ENCODE measurements at places on chromosomes 1 and 21.

- peak; percentile 90 for DNase-seq
These were observed 18.2 kb upstream of the MSTO1 start for GRCh38 chr1:155591770-155592169.

DNA sequence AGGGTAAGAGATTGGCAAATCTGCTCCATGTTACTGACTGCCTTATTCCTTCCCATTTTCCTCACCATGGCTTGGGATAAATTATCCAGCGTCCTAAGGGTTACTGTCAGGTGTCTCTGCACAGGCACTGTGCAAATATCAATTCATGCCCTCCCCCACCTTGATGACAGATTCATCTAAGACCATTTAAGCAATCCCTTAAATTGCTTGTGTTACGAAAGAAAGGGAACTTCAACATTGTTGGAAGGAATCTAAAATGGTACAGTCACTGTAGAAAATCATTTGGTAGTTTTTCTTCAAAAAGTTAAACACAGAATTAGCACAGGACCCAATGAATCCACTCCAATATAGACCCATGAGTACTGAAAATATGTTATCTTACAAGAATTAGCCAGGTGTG, 17.6 kb upstream of the MTARC2 start:
- DNase-seq = no peak

DNA sequence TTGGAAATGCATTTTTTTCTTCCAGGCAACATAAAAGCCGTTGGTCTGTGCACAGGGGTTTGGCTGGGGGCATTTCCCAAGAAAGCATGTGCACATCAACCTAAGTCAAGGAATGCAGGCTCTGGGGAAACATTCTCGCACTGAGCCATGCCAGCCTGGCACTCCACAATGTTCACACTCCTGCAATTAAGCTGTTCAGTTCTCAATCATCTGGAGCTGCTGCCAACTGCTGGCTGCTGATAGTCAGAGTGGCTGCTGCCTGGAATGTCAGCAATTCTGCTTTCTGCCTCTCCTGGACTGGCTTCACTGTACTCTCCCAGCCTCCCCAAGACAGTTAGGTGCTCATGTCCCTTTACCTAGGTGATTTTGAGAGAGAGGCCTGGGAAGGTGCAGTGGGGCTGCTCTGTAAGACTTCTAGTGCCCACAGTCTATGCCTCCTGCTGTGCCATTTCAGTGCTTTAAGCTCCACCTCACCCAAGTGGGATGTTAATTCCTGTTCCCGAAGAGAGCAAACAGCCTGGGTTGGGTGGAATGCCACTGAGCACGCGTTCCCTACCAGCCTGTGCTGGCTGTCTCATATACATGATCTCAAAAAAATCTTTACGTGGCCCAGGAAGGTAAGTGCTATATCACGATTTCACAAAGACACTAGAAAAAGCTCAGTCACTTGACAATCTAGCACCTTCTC, 131.7 kb downstream of the BRINP2 start:
- no peak for DNase-seq

- DNase-seq = no peak
These were observed 9.9 kb upstream of the ETV3 start for GRCh38 chr1:157147906-157148700.

DNA sequence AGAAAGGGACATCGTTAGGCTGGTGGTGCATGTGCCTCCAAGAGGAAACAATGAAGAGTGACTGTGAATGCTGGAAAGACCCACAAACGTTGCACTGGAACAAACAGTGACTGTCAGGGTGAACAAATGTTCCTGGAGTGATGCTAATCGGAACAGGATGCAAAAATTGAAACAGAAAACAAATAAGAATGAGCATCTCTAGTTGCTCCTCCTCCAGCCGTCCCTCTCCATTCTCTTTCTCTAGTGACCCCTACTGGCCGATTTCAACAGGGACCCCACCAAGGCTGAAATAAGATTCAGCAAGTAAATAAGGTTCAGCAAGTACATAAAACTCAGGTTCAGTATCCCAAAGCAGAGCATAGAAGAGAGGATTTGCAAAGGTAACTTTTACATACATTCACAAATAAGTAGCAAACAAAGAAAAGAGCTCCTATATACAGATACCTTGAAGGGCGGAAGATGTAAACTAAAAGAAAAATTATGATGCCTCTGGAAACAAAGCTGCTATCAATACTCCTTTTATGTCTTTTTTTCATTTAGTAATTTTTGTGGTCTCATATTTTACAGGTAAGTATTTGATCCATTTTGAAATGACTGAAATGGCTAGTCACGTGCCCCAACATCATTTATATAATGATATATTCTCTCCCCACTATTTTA, 836.1 kb upstream of the ADAMTS5 start:
- peak; percentile 25 for DNase-seq

GRCh38 chr21:32814528-32814927, 43.0 kb upstream of the PAXBP1 start:
- DNase-seq = no peak

DNA sequence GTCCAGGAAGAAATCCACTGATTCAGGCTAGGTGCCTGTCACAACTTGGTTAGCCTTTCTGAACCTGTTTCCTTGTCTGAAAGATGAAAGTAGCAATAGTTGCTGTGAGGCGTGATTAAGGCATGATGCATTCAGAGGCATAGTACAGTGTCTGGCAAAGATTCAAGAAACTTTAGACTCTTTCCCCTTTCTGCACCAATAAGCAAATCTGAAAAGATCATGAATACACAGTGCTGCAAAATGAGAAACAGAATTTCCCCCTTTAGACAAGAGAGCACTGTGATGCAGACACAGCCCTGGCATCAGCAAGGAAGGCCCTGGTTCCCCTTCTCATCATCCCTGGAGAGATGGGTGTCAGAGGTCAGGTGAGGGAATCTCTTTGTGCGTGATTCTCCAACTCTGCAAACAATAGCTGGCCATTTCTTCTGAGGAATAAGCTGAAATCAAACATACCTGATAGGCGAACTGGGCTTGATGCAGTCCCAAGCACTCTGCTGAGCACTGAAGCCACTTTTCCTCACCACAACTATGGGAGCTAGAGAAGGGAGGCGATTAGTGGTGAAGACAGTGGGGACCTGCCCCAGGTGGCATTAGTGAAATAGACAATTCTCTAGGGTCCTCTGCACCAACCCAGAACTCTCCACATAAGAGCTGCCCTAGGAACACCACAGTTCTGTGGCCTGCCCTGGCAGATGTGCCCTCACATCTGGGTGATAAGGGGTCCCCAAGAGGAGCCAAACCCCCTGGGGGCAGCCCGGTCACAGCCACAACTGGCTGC, 41.7 kb downstream of the ITPKB start:
- DNase-seq = no peak

- no peak for DNase-seq
These were observed 116.6 kb downstream of the NTMT2 start for GRCh38 chr1:170262276-170262939.

DNA sequence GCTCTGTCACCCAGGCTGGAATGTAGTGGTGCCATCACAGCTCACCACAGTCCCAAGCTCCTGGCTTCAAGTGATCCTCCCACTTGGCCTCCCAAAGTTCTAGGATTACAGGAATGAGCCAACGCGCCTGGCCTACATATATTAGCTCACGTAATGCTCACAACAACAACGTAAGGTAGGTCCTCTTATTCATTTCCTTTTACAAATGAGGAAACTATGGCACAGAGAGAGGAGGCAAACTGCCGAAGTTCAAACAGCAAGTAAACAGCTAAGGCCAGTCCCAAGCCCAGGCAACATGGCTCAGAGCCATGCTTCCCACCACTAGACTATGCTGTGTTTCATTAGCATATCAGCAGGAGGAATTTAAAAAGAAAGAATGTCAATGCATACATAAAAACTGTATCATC, 284.4 kb downstream of the VAV3 start:
- DNase-seq = no peak

GRCh38 chr1:7595336-7595735, 175.8 kb upstream of the VAMP3 start:
- no peak for DNase-seq

DNA sequence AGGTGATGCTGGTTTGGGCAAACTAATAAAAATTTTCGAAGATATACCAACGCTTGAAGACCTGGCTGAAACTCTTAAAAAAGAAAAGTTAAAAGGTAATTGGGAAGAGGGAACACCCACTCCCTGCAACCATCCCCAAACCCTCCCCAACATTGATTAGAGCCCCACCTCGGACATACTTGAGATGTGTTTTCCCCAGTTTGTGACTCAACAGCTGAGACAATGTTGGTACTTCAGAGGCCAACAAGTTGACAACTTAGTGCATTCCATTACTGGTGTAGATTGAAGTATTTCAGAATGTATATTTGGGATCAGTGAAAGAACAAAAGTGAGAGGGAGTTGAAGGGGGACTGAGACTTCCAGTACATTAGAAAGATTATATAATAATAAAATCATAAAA, 5.1 kb downstream of the IFI16 start:
- no peak for DNase-seq

DNA sequence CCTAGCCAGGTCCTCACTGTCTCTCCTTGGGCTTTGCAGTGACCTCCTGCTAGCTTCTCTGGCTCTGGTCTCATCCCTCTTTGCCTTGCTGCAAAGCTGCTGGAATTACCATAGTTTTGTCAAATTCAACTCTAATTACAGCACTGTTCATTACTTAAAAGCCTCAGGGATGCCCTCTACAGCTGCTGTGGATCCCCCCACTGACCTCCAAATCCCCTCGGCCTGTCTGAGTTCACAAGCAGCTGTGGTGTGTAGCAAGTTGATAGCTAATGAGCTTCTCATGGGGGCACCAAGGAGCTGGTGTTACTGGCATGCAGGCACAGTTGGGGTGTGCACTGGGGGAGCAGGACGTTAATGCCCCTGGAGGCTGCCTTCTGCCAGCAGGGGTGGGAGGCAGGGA, 24.8 kb downstream of the NIPAL3 start:
- DNase-seq = no peak

GRCh38 chr1:94027721-94028515, 93.0 kb downstream of the ABCA4 start:
- DNase-seq = no peak

GRCh38 chr1:55789466-55789865, 574.3 kb upstream of the USP24 start:
- DNase-seq = no peak

DNA sequence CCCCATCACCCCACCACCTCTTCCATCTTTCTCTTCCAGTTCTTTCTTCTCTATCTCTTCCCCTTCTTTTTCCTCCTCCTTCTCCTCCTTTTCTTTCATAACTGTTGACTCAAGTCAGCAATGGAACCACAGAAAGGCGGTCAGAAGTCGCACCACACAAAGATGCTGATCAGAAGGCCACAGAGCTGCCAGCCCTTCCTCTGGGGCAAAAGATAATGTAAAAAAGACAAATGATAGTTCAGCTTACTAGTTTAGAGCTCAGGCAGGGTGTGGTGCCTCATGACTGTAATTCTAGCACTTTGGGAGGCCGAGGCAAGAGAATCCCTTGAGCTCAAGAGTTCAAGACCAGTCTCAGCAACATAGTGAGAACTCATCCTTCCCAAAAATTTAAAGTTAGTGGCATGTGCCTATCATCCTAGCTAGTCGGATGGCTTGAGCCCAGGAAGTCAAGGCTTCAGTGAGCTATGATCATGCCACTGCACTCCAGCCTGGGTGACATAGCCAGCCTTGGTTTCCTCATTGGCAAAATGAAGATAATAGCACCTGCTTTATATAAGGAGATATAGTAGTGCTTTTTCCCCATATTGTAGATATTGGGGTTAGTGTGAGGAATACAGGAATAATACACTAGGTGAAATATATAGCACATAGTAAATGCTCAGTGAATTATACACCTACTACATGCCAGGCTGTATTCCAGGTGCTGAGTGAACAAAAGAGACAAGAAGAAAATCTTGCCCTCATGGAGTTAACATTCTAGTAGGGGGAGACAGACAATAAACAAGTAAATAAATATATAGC, 12.5 kb upstream of the IGSF3 start:
- no peak for DNase-seq

DNA sequence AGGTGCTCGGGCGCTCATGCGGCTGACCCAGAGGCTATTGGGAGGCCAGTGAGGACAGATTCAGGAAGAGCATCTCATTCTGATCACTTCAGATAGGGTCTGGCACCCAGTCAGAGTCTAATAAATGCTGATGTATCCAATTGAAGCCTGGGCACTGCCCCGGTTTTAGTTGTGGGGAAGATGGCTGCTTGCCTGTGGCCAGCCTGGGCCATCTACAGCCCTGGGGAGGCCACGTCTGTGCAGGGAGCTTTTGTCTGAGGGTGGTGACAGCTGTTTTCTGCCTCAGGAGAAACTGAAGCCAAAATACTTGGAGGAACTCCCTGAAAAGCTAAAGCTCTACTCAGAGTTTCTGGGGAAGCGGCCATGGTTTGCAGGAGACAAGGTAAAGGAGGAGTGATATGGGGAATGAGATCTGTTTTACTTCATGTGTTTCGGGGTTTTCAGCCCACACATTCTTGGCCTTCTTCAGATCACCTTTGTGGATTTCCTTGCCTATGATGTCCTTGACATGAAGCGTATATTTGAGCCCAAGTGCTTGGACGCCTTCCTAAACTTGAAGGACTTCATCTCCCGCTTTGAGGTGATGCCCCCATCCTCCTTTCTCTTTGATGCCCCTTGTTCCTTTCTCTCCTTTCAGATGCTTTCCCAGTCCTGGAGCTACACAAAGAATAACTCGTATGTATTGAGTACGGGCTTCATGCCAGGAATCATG, 2.8 kb downstream of the GSTM5 start:
- DNase-seq = no peak

- no peak for DNase-seq
These were observed 24.7 kb downstream of the TRPM2 start for GRCh38 chr21:44377922-44378645.

DNA sequence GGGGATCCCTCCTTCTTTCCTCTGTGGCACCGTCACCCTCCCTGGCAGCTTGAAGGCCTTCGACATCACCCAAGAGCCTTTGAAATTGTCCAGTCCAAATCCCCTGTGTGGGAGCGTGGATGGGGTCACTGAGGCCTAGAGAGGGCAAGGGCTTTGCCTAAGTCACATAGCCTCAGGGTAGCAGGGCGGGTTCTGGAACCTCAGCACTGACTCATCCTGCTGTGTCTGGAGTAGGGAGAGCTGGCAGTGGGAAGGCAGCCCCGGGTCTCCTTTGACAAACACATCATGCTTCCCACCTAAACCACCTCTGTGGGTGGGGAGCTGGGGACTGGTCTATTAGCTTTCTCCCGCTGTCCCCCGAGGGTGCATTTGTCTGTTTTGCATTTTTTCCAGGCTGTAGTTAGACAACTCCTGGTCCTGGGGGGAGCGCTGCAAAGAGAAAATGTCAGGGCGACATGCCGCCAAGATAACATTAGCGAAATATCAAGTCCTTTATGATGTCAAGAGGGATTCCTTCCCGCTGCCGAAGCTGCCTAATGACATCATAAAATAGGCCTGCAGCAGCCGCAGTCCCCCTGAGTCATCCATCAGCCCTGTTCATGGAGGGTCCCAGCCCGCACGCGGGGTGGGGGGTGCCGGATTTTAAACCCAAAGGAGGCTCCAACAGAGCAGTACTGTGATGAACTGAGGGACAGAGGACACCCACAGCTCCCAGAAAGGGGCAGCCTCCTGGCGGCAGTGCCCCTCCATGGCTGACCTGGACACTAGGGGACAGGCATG, 77.0 kb upstream of the POU3F1 start:
- peak; percentile 20 for DNase-seq

DNA sequence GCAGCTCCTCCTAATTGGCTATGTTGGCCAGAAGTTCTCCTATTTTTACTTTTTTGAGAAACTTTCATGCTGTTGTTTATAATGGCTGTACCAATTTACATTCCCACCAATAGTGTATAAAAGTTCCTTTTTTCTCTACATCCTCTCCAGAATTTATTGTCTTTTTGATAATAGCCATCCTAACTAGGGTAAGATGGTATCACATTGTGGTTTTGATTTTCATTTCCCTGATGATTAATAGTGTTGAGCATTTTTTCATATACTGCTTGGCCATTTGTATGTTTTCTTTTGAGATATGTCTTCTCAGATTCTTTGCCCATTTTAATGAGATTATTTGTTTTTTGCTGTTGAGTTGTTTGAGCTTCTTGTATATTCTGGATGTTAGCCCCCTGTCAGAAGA, 46.8 kb downstream of the NTMT2 start:
- DNase-seq = no peak
